Mucosa of gallbladder (tissue), 1 donor: ENCODE measurements at places on chromosomes 6 and 20. TPM values are rescaled to one million over a fixed set of nuclear protein-coding genes. Genes with fewer than 3 reads are reported as not detected.

The RNF39 gene
- total RNA-seq, result 2.5 TPM

The RAET1G gene
- total RNA-seq, result 0.52 TPM

The SERPINB1 gene
- 62.0 TPM for total RNA-seq

The C20orf144 gene
- 0.09 TPM for total RNA-seq

The RBPJL gene
- 0.26 TPM for total RNA-seq

The PLCB4 gene
- 27.2 TPM for total RNA-seq

The OVOL2 gene
- 11.1 TPM for total RNA-seq

The MUC21 gene
- total RNA-seq, result 7.1 TPM

The TP53TG5 gene
- total RNA-seq, result not detected

The RIMS1 gene
- 22.2 TPM for total RNA-seq

The DPPA5 gene
- not detected for total RNA-seq

The GJA1 gene
- 109 TPM for total RNA-seq

The EPPIN gene
- not detected for total RNA-seq

The PPP1R14C gene
- 0.37 TPM for total RNA-seq

The HAO1 gene
- 2.7 TPM for total RNA-seq

The OR12D3 gene
- not detected for total RNA-seq

The GOPC gene
- 20.9 TPM for total RNA-seq

The NEDD9 gene
- 18.1 TPM for total RNA-seq

The TTLL9 gene
- total RNA-seq, result 0.29 TPM

The PNPLA1 gene
- total RNA-seq, result 0.14 TPM

The NKX2-4 gene
- total RNA-seq, result not detected

The SLC2A10 gene
- total RNA-seq, result 21.8 TPM

The SYCP2L gene
- total RNA-seq, result 0.37 TPM

The NCR2 gene
- total RNA-seq, result not detected

The SYTL3 gene
- 4.1 TPM for total RNA-seq

The MICB gene
- total RNA-seq, result 2.7 TPM

The RAD21L1 gene
- total RNA-seq, result not detected

The SDC4 gene
- 118 TPM for total RNA-seq

The SIRPB2 gene
- total RNA-seq, result 3.7 TPM

The DLL1 gene
- 13.0 TPM for total RNA-seq

The MUC22 gene
- total RNA-seq, result not detected

The VTA1 gene
- total RNA-seq, result 33.3 TPM

The CTCFL gene
- 0.17 TPM for total RNA-seq

The SLC17A3 gene
- total RNA-seq, result 0.29 TPM

The PTCRA gene
- 0.37 TPM for total RNA-seq

The ASCC3 gene
- total RNA-seq, result 31.1 TPM

The SLC22A2 gene
- 1.4 TPM for total RNA-seq

The RHAG gene
- 0.52 TPM for total RNA-seq

The CD93 gene
- total RNA-seq, result 38.4 TPM

The IFNGR1 gene
- total RNA-seq, result 77.9 TPM

The TCP11 gene
- total RNA-seq, result not detected

The CYP24A1 gene
- not detected for total RNA-seq

The EYS gene
- total RNA-seq, result not detected

The ARMC2 gene
- total RNA-seq, result 5.8 TPM

The ULBP3 gene
- total RNA-seq, result 2.5 TPM

The HRH3 gene
- total RNA-seq, result not detected
